Activated CD4-positive, alpha-beta T cell treated with anti-CD3 and anti-CD28 coated beads for 4 hours (primary cell): ENCODE measurements at places on chromosomes 6 and 20.

DNA sequence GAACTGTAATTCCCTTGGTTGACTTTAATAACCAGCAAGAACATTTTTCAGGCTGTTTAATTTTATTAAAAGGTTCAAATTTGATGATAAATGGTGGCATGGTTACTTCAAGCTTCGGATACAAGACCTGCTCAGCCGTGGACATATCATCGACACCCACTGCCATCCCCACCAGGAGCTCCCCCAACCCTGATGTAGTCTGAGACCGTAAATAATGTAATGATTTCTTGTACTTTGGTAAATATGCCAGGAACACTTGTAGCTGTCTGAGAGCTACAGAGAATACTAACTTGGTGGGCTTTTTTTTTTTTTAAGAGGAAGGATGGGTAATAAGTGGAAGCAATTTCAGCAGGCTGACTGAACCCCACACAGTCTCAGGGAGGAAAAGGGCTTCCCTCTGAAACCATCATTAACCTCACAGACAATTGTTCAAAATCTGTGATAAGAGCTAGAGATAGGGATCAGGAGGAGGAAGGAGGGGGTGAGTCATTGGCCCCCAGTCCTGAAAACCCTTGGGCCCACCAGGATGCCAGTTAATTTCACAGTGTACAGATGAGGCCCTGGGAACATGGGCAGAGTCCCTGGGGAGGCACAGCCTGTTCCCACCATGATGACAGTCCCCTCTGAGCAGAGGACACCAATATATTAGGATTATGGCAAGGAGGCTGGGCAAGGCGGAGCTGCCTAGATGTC, 56.0 kb downstream of the APCDD1L start:
- no peak for DNase-seq

GRCh38 chr20:53405139-53405538, 188.5 kb downstream of the ZNF217 start:
- DNase-seq = no peak

- DNase-seq = no peak
Measured at GRCh38 chr6:62707156-62707555, 421.1 kb upstream of the KHDRBS2 start.

GRCh38 chr20:25543068-25543467, 42.3 kb downstream of the NINL start:
- no peak for DNase-seq

- DNase-seq = no peak
Measured at GRCh38 chr6:36627801-36628246, 33.7 kb downstream of the SRSF3 start.

GRCh38 chr20:12617076-12617475, 391.7 kb upstream of the SPTLC3 start:
- no peak for DNase-seq

DNA sequence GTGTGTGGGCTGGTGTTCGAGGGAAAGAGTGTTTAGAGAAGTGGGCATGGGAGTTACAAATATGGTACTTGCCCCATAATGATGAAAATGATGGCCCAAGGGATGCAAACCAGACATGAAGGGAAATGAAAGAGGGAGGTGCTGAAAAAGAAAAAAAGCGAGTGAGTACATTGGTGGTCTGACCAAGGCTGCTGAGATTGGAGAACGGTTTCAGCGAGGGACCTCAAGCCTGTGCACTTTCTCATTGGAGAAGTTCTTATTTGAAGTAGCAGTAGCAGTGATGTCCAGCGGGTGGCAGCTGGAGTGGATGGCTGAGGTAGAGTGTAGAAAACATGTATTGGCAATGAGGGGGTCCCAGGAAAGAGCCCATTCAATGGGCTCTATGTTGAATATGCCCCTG, 54.8 kb downstream of the TNFAIP3 start:
- no peak for DNase-seq

DNA sequence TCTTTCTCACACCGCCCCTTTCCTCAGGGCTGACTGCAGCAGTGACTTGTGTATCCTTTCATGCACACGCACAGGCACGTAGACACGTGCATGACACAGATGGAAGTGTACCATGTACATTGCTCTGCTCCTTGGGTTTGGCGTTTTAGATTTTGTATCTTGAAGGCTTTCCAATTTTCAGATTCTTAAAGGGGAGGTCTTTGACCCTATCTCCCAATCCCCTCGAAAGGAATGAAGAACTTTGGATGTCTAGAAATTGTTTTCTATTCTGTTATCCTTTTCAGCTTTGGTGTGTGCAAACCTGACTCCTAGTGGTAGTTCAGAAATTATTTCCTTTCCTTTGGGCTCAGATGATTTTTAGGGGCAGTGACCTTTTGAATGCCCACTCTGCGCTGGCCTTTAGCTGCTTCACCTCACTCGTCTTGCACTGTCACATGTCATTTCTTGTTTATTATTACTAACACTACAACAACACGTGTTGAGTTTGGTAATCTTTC, 63.0 kb downstream of the HIVEP1 start:
- DNase-seq = no peak

GRCh38 chr6:150932996-150933395, 67.5 kb downstream of the MTHFD1L start:
- DNase-seq = no peak

DNA sequence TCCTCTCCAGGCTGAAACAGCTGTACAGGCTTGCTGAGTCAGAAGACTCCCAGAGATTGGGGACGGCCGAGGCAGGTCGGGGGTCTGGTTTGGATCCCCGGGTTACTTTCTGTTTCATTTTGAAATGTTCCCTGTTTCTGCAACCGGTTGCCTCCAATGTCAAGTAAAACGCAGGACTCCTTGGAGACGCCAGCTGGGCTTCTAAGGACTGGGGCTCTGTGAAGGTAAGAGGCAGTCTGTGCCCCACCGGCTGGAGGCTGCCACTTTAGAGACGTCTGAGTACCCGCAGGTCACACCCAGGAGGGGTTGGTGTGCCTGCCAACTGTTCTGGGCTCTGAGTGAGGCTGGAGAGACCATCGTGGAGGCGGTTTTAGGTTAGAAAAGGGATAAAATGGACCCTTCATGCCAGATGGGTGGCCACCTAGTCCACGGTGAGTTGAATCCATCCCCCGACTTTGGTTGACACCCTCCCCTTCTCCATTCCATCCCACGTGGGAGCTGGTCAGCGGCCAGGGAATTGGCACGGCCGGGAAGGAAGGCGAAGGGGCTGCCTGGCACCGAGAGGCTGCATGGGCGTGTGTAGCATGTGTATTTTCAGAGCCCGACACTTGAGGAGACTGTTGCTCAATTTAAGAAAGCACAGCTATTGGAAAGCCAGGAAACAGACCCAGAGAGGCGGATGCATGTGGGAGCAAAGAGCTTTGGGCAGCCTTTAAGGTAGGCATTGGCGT, 240.9 kb downstream of the PHACTR1 start:
- DNase-seq = peak; percentile 1

GRCh38 chr6:29760328-29760727, 37.1 kb downstream of the HLA-F start:
- no peak for DNase-seq

- no peak for DNase-seq
Measured at GRCh38 chr6:169205176-169206160, 48.2 kb downstream of the THBS2 start.

GRCh38 chr20:16096756-16097326, 476.4 kb downstream of the KIF16B start:
- no peak for DNase-seq

- DNase-seq = no peak
Measured at GRCh38 chr20:63643499-63643898, 9.7 kb downstream of the STMN3 start.
